ENCODE measurements at places on chromosomes 6 and 20.

DNA sequence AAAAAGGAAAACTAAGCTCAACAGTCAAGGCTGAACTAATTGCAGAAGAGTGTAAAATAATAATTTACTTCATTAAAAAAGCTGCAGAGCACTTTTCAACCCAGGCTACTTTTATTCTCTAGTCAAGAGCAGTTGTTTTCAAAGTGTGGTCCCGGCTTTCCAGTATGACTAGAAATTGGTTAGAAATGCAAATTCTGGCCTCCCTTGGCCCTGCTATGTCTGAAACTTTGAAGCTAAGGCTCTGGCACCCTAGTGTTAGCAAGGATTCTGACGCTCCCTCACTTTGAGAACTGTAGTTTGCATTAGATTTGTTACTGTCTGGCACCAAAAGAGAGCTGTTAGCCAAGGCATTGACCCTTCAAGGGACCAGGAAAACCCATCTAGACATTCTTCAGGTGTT is 9.5 kb upstream of the NXT1 start:
- no peak for DNase-seq

DNA sequence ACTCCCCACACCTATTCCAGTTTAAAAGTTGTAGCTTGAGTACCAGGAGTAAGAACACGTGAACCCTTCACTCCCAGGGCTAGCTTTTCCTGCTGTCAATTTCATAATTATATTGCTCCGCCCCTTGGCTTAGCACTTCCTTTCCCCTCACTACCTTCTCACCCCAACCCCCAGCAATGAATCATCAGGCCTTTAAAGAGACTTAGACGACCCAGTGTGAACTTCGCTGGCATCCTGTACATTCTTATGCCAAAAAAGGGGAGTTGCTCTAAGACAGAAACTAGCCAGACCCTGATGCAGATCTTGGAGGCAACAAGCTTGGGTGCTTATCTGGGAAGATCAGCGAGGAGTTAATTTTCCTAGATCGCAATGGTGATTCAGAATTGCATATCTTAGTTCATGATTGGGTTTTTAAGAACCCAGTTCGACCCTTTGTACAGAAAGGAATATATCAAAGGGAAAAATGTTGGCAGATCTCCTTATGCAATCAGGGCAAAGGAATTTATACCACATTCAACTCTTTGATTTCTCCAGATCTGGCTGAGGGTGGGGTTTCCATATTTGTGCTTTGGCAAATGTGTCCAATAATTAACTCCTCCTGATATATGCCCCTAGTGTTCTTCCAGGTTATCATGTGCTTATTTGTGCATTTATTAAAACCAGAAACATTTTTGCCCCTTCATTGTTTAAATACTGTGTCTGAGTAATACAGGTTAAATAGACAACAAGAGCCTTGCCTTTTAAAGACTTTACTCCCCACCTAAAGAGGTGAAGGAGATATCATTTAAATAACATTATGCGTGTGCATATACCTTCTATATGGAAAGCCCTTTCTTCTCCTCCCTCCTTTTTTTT is 8.1 kb upstream of the ATXN1 start:
- peak; percentile 76 for DNase-seq

DNA sequence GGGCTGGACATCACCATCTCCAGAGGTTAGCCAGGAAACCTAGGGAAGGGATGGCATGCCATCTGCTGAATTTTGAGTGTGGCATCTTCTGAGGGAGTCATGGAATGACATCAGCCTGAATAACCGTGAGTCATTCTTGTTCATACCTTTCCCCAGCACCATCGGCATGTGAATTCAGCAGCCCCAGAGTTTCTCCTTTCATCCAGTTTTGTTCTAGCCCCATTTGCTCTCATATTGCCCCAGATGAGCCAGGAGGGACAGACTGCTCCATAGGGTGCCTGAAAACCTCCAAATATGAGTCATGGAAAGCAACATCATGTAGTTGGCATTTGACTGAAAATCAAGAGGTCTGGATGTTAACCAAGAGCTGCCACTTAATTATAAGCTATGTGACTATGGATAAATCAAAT is 219.2 kb upstream of the SGK1 start:
- no peak for DNase-seq

DNA sequence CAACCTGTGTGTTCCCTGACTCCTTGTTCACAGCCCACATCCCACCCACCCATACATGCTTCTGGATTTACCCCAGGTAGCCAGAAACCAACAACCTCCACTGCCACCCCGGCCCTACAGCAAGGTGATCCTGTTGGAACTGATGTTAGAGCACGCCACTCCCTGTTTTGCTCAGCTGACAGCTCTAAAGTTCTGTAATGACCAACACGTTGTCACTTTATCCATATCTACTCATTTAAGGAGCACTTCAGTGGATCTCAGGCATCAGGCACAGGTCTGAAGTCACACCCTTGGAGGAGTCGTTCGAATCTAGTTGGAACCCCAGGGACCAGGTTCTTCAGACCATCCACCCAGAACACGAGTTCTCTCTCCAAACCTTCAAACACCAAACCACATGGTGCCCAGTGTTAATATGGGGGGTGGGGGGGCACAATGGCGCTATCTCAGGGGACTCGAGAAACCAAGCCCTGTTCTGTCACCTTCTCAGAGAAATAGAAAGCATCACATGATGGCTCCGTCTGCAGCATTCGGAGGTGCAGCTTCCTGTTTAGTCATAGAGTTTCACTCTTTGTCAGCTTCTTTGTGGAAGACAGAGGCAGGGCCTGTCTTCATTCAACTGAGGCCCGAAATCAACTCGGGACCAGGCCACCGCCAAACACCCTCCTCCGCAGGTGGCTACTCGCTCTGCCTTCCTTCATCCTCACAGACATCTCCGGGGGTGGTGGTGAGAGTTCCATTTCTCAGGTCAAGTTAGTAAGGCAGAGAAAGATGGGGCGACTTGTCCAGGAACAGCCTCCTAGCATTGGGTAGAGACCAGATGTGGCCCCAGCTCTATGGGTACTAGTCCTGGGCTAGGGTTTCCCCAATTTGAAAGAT is 142.2 kb downstream of the NFATC2 start:
- peak; percentile 64 for DNase-seq

DNA sequence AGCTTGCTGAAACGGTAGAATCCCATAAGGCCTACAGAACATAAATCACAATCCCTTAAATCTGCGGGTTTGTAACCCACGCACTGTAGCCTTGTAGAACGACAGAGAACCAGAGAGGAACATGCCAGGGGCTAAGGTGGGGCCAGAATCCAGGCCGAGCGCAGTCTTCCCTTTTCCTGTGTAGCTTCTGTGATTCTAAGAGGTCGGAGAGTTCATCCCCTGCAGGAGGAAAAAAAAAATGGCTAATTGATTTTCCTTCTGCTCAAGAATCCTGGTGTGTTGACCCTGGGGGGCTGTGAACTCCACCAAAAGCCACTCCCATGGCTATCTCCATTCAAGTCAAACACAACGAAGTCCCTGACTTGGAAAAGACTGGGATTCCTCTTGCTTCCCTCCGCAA is 96.3 kb downstream of the SPTLC3 start:
- no peak for DNase-seq

- DNase-seq, result peak; percentile 6
These were observed 23.9 kb downstream of the MAP7 start for GRCh38 chr6:136526196-136526930.

GRCh38 chr6:106556368-106556960 is 72.8 kb downstream of the RTN4IP1 start:
- no peak for DNase-seq

DNA sequence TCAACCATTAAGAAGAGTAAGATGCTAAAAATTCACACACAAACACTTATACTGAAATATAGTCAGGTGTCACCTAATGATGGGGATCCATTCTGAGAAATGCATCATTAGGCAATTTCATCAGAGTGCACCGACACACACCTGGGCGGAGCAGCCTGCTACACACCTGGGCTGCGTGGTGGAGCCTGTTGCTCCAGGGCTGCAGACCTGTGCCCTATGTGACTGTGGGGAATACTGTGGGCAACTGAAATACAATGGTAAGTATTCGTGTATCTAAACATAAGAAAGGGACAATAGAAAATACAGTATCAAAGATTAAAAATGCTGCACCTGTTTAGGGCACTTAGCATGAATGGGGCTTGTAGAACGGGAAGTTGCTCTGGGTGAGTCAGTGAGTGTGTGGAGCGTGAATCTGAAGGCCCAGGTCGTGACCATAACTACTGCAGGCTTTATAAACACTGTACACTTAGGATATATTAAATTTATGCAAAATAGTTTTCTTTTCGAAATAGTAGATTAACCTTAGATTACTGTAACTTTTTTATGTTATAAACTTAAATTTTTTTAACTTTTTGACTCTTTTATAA is 124.4 kb upstream of the AFDN start:
- no peak for DNase-seq

GRCh38 chr20:542777-543368 is 717 bp downstream of the CSNK2A1 start:
- DNase-seq, result peak; percentile 22

- no peak for DNase-seq
These were observed 10.8 kb downstream of the JARID2 start for GRCh38 chr6:15256538-15257271.

DNA sequence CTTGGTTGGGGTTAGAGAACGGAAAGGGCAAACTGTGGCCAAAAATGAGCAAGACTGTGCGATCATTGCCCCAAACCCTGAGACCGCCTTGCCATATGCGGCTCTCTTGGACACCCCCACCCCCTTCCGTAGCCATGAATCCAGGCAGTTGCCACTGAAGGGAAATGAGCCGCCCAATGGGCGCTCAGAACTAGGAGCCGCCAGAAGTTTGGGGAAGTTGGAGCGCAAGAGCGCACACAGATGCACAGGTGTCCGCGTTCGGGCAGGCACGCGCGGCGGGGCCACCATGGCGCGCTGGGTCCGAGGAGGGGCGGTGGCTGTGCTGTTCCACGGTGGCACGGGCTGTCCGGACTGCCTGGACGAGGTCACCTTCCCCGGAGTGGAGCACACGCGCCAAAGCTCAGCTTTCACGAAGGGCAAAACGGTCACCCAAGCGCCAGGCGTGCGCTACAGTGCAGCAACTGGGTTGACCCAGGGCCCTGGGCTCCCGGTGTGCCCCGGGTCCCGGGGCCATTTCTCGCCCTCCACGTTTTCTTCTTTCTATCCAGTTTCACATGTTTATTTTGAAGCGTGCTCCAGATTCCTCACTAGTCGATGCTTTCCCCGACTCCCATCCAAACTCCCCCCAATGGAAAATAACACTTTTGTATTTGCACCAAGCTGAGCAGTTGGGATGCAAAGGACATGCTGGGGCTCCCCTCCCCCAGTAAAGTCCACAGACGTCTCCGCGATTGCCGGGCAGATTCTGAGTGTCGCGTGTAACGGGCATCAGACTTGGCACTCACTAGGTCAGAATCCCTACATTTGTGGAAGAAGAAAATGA is 906 bp upstream of the PDE10A start:
- DNase-seq, result no peak

DNA sequence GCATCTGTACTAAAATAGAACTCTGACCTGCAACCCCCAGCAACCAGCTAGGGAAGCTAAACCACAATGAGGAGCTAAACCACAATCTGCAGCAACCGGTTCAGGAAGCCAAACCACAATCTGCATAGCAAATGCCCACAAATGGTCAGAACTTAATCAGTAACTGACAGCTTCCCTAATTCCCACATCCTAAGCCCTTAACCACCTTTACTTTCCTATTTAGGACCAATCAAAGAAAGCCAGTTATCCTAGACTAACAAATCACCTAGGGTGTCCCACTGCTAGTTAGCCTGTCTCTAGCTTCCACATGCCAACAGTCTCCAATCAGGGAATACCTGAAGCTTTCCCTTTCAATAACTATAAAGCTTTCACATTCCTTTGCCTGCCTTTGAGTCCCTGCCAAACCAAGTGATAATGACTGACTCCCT is 424.6 kb upstream of the PTCHD4 start:
- no peak for DNase-seq

DNA sequence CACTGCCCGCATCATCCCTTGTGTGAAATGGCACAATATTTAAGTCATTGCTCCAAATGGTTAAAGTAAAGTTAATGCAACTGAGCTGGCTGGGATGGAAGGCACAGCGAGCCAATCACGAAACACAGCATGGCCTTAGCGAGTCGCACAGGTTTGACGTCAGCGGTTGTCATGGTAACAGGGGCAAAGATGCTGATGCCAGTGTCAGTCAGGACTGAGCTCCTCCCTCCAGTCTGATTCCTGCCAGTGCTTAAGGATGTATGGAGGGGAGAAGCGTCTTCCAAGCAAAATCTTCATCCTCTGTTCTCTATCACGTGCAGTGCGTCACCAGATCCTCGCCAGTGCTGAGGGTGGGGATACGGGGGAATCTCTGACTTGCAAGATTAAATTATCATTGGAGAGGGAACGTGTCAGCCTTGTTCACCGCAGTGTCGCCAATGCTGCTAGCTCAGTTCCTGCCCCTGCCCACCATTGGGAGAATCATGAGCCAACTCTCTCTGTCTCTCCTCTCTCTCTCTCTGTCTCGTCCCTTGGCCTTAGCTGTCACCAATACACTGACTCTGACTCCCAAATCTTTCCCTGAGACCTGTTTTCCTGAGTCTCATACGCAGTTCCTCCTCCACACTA is 24.5 kb downstream of the TSPYL4 start:
- no peak for DNase-seq

GRCh38 chr6:53240761-53241160 is 92.1 kb upstream of the GCM1 start:
- no peak for DNase-seq

DNA sequence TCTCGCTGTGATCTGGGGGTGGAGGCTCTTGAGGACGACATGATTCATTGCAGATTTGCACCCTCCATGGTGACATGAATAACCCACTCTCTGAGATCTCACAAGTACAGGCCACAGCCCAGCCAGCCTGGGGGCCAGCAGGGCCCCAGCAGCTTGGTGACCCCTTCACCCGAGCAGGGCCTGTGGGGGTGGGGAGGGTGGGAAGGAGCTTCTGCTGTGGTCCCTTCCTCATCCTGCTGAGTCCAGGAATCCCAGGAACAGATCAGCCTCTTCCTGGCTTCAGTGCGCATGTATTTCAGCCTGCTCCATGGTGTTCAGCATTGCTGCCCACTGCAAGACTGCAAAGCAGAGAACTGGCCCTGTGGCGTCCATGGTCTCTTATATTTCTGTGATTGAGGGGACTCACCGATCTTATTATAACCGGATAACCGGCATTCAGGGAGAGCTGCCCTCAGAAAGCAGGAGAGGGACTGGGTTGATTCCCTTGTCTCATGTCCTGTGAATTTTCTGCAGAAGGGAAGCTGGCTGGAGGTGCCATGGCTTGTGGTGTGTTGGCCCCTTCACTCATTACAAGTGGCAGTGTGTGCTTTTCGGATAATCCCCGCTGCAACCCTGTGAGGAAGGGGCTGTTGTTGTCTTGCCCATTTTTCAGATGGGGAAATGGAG is 118.8 kb upstream of the FRMD1 start:
- DNase-seq, result no peak

GRCh38 chr6:82775361-82775760 is 290.3 kb downstream of the UBE3D start:
- DNase-seq, result no peak

- peak; percentile 86 for DNase-seq
These were observed 32.1 kb downstream of the SUMO4 start for GRCh38 chr6:149431905-149432775.

DNA sequence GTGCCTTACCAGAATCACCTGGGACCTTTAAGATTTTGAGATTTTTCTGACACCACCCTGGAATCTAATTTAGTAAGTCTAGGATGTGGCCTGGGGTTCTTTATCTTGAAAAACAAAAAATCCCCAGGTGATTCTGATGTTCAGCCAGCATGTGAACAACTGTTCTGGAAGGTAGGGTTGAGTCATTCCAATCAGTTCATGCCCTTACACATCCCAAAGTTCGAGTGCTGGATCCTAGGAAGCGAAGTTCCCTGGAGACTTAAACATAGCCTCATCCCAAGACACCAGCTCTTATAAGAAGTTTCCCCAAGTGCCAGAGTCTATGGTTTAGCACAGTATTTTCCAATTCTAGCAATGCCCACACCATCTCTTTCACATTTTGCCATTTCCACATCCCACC is 6.3 kb upstream of the TSHZ2 start:
- no peak for DNase-seq
